Endothelial cell (in vitro differentiated cells): ENCODE measurements at places on chromosomes 1 and 21.

DNA sequence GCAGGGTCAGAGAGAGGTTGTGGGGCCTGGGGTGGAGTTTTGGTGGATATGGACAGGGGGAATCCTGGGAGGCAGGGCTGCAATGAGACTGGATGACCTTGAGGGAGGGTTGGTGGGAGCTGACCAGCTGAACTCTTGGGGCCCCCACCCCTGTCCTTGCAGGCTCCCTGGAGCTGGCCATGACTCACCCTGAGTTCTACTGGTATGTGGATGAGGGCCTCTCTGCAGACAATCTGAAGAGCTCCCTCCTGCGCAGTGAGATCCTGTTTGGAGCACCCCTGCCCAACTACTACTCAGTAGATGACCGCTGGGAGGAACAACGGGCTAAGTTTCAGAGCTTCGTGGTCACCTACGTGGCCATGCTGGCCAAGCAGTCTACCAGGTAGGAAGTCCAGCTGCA, 23.6 kb downstream of the DISP3 start:
- DNase-seq = no peak

DNA sequence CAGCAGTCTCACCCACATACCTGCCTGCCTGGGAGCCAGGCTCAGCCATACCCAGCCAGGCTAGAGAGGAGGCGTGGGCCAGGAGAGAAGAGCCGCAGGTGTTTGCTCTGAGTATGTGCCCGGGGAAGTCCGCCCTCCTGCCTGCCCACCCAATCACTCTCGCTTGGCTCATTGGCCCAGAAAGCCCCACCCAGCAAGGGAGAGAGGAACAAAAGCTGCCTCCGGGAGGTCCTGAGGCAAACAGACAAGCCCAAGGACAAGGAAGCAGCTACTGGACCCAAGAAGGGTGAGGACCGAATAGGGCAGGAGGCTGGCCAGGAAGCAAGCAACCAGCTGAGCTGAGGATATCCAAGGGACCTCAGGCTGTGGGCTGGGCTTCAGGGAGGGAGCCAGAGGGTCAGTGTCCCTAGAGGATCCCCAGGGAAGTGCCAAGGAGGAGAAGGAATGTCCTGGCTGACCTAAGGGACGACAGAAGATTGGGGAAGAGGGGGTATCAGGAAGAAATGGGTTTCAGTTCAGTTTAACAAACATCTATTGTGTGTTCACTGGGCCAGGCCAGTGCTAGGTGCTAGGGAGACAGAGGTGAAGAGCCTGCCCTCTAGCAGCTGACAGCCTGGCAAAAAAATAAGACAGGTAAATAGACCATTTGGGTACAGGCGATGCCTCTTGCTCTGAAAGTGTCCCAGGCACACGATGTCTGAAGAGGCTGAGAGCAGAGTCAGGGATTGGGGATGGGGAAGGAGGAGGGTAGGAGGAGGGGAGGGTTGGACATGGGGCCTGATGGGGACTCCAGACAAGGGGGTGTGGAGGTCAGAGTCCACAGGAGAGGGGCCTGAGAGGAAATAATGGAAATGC, at the start of gene GJB4:
Gene GJB4 (plus strand): TSS at position 238 of the 855 bp plus-strand sequence. CDS start 1,515 bp downstream, outside the sequence.
- DNase-seq = no peak

DNA sequence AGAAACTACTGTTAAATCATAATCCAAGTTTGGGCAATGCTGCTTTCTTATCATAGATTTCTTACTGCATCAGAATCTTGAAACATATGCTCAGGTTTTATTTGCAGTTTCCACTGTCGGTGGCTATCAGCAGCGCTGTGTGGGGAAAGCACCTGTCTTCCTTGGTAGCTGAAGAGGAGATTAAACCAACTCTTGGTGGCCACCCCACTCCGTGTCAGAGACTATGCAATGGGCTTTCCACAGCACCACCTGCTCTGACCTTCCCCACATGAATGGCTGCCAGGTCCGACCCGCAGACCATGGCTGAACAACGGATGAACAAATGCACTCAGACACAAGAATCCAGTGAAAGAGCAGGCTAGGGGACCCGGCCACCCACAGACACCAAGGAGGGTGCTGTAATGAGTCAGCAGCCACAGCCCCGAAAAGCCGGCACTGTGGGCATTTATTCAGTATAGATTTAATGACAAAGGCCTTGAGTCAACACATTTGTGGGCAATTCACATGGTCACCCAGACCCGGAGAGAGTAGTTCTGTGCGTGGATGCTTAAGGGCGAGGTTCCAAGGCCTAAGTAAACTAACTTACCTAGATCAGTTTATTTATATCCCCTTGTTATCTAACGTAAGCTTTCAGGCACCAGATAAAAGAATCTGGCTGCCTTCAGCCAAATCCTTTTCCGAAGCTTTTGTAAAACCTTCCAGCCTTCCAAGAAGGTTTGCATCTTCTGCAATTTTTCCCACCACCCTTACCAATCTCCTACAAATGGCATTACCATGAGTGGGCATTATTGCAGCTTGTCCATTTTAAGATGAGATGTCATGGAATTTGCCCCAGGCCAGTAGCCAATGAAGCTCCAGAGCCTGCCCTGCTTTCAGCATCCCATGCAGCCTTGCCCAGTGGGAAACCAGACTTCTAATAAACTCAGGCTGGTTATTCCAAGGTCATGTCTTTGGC, 82.7 kb downstream of the HLCS start:
- no peak for DNase-seq

DNA sequence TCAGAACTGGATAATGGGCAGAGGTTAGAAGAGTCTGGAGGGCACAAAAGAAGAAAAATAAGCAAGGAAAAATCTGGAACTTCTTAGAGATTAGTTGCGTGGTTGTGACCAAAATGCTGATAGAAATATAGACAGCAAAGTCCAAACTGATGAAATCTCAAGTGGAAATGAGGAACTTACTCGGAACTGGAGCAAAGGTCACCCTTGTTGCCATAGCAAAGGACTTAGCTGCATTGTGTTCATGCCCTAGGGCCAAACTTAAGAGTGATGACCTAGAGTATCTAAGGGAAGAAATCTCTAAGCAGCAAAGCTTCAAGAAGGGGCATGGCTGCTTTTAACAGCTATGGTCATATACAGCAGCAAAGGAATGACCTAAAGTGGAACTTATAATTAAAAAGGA, 180.0 kb downstream of the TTLL7 start:
- no peak for DNase-seq

- peak; percentile 34 for DNase-seq
Observed at GRCh38 chr1:52601991-52602855, at the start of gene GPX7. TSS of gene GPX7 (plus strand) at chr1:52602371. CDS start at chr1:52602410, 39 bp downstream.

- no peak for DNase-seq
Observed at GRCh38 chr1:198298640-198299039, 141.8 kb downstream of the NEK7 start.

- peak; percentile 82 for DNase-seq
Observed at GRCh38 chr1:84772428-84772943, 82.2 kb upstream of the SSX2IP start.

DNA sequence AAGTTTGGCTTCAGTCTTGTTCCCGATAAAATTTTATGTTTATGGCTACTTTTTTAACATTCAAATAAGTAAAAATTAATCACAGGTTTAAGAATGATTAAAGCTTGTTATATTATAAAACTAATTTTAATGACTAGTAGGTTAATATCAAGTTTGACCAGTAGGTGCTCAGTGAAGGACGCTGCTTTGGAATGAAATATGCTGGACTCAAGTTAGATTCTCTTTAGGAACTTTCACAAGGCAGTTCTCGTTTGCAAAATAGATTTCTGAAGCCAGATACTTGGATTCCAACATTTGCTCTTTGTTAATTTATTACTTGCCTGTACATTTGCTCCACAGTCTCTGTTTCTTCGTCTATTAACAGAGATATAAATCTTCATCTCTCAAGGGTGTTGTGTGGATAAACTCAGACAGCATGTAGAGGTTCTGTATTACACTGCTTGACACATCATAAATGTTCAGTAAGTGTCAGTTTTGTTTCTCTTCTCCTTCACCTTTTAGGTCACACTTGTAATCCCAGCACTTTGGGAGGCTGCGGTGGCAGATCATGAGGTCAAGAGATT, 432.8 kb upstream of the CHRM3 start:
- no peak for DNase-seq

DNA sequence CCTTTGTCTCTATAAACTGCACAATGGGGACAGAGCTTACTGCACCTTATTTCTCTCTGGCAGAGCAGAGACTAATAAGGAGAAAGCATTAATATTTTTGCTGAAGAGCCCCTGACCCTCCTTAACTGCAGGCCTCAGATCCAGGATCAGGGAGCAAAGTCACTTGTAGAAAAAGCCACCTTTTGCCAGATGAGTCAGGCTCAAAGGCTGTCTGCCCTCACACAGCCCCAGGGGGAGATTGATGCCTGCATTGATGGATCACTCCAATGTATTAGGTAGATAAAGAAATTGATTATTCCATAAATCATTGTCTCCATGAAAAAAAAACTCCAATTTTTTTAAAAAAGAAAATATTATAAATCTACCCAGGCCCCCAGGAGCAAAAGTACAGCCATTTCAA, 15.8 kb downstream of the GRIK3 start:
- no peak for DNase-seq

DNA sequence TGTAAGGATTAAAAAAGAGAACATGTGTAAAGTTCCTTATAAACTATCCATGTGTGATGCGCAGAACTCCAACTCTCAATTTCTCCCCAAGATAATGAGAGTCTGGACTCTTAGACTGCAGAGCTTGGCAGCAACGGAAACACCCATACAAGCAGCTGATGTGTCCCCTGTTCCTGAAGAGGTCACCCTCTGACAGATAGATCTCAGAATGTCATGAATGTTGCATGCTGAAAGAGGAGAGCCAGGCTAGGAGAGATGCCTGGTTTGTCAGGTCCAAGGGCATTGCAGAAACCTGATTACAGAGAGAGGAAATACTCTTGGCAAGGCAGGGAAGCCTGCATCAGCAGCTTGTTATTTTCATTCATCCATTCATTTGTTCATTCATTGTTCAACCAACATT, 24.2 kb downstream of the MTARC1 start:
- DNase-seq = no peak

DNA sequence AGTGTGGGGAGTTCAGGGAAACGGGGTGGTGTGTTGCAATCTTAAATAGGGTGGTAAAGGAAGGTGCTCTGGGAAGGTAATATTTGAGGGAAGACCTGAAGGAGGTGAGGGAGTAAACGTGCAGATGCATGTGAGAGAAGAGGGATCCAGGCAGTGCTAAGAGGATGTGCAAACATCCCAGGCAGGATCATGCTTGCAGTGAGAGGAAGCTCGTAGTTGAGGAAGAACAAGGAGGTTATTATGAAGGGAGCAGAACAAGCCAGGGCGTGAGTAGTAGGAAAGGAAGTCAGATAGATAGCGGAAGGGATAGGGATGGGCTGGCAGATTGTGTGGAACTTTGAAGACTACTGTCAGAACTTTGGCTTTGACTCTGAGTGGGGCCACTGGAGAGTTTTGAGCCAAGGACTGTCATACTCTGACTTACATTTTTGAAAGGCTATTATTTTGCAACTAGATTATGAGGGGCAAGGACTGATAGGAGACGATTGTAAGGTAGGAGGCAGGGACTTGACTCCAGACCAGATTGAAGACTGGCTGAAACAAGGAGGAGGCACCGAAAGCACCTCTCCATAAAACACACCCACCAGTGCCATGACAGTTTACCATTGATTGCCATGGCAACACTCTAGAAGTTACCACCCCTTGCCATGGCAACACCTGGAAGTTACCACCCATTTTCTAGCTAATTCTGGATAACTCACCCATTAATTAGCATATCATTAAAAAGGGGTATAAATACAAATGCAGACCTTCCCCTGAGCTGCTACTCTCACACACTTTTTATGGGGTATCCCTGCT, 67.0 kb downstream of the XCL2 start:
- DNase-seq = no peak

GRCh38 chr1:74771913-74772515, 39.1 kb downstream of the TYW3 start:
- peak; percentile 38 for DNase-seq

DNA sequence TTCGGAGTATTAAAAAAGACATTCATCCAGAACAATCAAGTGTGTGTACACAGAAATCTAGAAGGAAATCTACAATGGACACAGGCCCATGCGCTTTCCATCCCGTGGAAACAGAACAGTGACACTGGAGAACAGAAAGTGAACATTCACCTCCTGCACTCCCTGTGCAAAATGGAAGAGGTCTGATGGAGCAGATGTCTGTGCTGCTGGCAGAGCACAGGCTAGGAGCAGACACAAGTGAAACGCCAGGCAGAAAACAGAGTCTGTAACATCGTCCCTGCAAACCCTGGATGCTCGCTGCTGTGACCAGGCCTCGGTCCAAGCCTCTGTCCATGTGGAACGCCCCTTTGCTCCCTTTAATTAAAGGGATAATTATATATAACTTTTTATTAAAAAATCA, 36.1 kb downstream of the SLC45A1 start:
- DNase-seq = no peak
